NCI-H1417 treated with DMSO at 0.1 percent for 48 hours (cell line): ENCODE measurements at places on chromosomes 3 and 15.

DNA sequence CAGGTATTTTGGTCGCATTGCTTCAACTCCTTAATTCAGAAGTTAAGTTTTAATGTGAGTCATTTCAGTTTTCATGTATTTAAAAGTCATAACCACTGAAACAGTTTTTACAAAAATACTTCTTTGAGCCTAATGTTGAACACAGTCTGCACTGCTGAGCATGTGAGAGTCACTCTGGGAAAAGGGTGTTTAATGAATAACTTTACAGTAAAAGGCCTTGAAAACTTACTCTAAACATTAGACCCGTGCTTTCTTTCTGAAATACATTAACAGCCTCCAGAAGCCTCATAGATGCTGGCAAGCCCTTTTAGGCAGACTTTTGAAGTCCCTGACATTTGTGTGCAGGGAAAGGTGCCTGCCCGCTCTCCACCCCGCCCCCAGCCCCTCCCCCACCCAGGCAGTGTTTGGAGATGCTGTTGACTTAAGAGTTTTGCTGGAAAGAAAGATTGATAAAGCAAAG, 68.9 kb upstream of the NR2F2 start:
- DNase-seq, result no peak

GRCh38 chr3:99286266-99286845, 352.0 kb upstream of the COL8A1 start:
- DNase-seq, result no peak

- no peak for DNase-seq
These were observed 67.9 kb downstream of the UNC13C start for GRCh38 chr15:54046093-54046492.

DNA sequence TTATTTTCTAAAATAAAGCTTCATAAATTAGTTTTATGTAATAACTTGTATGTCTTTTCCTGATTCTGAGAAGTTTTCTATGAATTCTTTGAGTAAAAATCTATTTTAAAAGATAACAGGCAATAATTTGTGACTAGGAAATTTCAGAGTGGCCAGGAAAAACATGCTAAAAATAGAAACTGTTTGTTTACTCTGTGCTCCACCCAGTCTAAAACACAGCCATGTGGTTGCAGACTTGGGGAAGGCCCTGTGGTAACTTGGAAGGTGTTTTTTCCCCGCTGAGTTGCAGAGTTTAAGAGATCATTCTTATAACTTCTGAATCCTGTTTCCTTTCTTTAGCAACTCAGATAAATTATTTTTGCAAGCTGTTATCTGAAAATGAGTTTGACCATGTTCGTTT, 21.9 kb downstream of the PLCL2 start:
- no peak for DNase-seq

GRCh38 chr3:130081351-130081881, at the start of gene ALG1L2:
ALG1L2 (plus strand) TSS chr3:130081831; CDS start chr3:130082017, 186 bp downstream.
- no peak for DNase-seq

- DNase-seq, result no peak
These were observed 7.9 kb upstream of the EOMES start for GRCh38 chr3:27729748-27730611.

- DNase-seq, result no peak
These were observed 12.3 kb upstream of the EHD4 start for GRCh38 chr15:41984622-41985021.
